ENCODE measurements at places on chromosomes 6 and 20.

DNA sequence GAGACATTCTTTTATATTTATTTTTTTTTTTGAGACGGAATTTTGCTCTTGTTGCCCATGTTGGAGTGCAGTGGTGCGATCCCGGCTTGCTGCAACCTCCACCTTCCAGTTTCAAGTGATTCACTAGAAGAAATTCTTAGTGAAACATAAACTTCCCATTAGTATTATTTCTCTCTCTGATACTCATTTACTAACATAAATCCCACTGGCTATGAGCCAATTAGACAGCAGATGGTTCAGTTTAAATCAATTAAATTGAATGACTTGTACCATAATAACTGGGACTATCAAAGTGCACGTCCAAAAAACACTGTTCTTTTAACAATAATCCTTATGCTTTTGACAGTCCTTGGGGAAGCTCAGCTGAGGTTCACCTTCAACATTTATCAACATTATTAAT is 111.2 kb upstream of the PTCHD4 start:
- no peak for DNase-seq

GRCh38 chr20:15645816-15646215 is 927.4 kb downstream of the KIF16B start:
- DNase-seq = no peak

DNA sequence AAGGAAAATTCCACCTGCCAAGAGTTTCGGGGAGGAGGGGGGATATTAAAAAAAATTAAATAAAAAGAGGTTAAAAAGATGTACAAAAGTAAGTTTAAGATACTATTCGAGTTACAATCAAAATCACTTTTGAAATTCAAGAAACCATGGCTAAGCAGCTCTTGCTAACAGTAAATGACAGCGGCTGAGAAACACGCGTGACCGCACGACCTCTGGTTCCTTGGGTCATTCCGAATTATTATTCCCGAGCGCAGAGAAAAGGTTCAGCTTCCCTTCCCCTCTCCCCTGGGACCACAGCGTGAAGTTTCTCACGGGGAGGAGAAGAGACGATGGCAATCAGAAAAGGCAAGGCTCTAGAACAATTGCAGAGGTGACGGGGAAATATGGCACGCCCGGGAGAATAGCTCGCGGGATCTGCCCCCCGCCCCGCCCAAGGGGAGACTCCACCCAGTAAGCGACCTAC is 496 bp downstream of the TMEM242 start:
- DNase-seq = no peak

DNA sequence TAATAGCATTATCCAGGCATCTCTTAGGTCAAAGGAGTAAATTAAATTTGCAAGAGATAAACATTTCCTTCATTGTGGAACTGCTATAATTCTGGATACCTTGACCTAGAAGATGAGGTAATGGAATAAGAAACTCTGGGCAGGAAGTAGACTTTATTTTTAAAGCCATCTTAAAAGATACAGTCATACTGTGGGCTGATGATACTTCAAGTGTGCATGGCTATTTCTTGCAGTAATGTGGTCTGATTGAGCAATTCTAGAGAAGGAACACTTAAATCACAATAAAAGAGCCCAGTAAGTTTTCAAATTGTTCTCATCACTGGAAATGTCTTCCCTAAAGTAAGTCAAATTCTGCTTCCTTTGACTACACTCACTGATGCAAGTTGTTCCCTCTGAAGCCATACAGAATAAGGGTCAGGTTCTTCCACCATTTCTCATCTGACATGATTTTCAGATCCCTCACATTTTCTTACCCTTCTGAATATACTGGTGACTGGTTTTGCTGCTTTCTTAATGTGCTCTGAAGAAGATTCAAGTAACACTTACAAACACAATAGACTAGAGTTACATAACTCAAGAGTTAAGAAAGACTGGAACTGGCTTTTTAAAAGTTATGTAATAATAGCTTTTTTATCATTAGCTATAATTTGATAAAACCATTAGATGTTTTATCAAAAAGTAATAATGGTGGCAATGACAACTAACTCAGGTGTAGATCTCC is 62.6 kb upstream of the TMEM244 start:
- DNase-seq = no peak

DNA sequence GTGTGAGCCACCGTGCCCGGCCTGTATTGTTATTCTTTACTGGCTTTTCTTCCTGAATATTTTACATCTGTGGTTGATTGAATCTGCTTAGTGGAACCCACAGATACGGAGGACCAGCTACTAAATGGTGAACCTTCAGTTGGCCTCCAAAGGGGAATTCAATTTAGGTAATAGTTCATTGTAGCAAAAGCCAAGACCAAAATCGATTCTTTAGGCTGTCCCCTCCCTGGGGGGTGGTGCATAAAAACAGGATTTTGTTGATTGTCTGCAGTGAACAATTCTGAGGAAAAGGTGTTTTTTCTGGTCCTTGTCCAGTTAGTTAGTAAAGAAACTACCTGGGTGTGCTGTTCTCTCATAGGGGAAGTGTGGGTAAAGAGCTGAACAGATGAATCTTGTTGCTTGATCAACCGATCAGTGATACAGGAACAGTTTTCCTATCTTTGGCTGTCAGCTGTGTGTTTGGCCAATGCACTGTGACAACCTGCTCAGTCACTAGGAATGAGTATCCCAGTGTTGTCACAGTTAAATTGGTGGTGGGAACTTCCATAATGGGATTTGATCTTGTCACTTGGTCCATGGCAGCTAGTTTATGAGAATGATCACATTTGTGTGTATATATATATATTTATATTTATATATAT is 19.5 kb downstream of the LHFPL5 start:
- DNase-seq = no peak

DNA sequence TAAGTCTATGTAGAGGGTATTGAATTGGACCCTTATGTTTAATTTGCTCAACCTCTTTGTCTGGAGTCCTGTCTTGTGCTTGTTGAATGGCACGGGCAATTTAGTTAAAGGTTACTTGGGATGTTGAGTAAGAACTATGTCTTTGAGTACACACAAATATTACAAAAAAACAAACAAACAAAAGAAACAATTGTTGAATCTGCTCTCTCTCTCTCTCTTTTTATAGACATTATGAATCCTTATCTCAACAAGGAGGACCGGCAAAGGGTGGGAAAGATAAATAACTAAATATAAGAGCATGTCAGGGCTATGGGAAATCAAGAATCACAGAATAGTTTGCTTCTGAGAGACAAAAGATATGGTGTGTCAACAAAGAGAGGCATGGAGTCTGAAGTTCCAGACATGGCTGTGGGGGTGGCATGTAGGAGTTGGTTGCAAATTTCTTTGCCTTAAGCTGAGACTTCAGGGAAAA is 608.6 kb downstream of the UTRN start:
- no peak for DNase-seq

GRCh38 chr6:87291883-87292282 is 30.5 kb upstream of the SMIM8 start:
- DNase-seq = no peak

DNA sequence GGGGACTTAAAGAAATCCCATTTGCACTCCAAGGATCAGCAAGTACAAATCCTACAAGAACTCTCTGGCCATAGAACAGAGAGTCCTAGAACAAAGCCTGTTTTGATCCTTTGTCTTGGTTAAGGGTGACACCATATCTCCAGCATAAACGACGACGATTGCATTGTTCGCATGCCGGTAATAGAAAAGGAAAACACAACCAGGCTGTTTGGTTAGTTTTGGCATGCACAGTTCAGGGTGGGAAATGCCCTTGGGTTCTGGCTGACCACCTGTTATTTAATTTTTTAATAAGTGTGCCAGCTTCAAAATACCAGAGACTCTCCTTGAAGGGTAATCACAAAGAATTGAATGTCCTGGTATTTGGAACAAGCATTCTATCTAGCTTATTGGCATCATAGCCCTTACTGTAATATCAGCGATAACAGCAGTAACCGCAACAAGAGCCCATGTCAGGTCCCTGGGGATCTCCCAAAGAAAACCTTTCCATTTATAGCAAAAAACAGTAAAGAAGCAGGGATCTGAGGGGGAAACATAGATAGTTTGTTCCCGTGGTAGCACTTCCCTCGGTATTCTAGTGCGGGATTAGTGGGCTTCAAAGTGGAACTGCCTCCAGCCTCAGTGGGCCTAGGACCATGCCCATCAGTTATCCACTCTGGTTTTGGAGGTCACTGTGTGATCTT is 77.1 kb downstream of the TMEM170B start:
- DNase-seq = no peak

- DNase-seq = no peak
Observed at GRCh38 chr6:92559611-92560010, 859.7 kb downstream of the EPHA7 start.

- DNase-seq = no peak
Observed at GRCh38 chr6:170040906-170041305, 250.0 kb downstream of the DLL1 start.

DNA sequence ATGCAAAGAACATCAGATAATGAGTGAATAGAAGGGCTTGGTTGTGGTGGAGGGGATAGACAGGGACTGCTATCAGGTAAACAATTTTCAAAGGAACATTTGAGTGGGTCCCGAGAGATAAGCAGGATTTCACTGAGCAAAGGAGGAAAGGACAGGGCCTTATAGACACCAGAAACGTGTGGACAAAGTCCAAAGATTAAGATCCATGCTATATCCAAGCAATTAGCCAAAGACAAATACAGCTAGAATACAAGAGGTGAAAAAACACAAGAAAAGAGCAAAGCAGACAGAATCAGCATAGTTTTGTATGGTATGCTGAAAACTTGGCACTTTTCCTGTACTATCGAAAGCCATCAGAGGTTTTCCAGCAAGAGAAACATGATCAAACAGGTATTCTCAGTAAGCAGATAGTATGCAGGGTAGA is 59.8 kb downstream of the CDK19 start:
- no peak for DNase-seq

DNA sequence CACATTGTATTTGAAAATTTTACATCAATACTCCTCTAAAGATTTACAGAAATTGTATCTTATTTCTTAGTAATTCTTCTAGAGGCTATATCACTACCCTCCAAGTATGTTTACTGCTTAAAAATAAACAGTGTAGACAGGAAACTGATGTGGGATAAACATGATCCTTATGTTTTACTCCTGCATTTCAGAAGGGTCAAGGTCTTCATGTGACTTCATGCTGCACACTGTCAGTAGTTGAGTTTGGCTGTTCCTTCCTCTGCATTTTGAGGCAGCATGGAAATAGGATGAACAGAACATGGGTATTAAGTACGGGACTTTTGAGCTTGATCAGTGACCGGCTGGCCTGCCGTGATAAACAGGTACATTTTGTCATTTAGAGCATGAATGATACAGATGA is 179.2 kb upstream of the FERMT1 start:
- DNase-seq = no peak

GRCh38 chr6:105163183-105163582 is 16.6 kb downstream of the POPDC3 start:
- no peak for DNase-seq

- DNase-seq = no peak
Observed at GRCh38 chr6:71983131-71983530, 96.8 kb downstream of the RIMS1 start.

DNA sequence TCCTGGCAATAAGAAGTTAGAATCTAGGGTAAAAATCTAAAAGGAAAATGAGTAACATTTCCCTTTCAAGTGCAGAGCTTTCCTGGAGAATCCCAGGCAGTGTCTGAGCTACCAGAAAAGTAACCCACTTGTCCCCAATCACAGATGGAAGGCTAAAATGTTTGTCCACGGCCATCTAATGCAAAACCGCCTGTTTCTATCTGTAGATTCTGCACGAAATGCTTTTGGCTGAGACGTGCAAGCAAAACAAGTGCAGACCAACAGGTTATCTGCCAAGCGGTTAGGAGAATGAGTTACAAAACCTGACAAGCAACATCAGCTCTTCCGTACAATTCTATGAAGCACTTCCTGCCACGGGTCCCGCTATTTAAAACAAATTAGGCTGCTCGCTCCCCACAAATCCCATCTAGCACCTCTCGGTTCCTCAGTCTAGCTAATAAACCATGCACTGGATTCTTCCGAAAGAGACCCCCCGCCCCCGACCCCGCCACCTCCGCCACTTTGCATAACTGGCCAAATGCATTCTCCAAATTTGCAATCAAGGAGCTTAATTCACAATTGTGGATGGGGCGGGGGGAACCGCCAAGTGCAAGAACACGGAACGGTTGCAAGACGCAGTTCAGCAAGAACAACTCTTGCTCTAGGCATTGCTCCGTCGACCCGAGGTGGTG is 1.4 kb downstream of the ELOVL5 start:
- DNase-seq = no peak

DNA sequence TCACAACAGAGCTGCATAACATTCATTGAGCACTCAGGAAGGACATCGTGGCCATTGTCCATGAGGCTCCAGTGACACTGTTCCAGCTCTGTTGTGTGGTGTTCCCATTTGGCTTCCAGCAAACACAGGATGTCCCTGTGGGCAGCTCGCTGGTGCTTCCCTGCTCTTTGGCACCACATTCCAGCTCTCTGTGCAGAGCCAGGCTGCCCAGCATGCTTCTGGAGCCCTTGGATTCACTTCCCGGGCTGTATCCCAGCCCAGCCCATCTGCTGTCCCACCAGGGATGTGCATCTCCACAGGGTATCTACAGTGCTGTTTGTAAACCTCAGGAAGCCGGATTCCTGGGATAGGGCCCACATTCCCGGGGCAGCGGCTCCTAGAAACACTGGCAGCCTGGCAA is 57.2 kb downstream of the CTCFL start:
- DNase-seq = no peak

- DNase-seq = no peak
Observed at GRCh38 chr20:50713657-50714101, 17.7 kb upstream of the PARD6B start.

GRCh38 chr6:20746805-20747558 is 212.7 kb downstream of the CDKAL1 start:
- DNase-seq = no peak

- DNase-seq = no peak
Observed at GRCh38 chr6:112286010-112286409, 31.6 kb upstream of the LAMA4 start.

GRCh38 chr6:103002282-103002681 is 1608.8 kb downstream of the GRIK2 start:
- no peak for DNase-seq

- DNase-seq = no peak
Observed at GRCh38 chr6:37106554-37106953, 63.4 kb upstream of the PIM1 start.

GRCh38 chr6:6783721-6784120 is 195.2 kb downstream of the LY86 start:
- DNase-seq = no peak

DNA sequence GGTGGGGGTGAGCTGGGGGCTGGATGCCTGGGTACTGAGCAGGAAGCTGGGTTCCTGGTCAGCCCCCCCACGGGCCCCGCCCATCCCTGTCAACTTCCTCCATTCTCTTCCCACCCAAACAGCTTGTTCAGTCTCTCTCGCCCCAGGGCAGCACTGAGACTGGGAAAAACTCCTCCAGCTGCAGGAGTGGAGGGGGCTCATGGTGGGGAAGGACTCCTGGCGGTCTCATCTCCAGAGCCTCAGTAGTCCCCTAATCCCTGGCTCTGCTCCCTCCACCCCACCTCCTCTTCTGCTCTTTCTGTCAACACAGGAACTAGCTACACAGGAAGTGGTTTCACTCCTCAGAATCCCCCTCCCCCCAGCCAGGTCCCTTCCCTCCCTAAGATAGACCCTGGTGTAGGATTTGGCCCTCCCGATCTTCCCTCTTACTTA is at the start of gene GPSM3:
Gene GPSM3 (minus strand): TSS at position 36 of the 432 bp plus-strand sequence. CDS start 130 bp downstream, outside the sequence.
- DNase-seq = no peak

All from nucleus accumbens (tissue), 56 donors.